ENCODE measurements at places on chromosomes 3 and 15. TPM values are rescaled to one million over a fixed set of nuclear protein-coding genes. Genes with fewer than 3 reads are reported as not detected.
A peak's percentile ranks its signal among the peaks of the same experiment; 100 is the strongest.

GRCh38 chr15:70345251-70346019, 247.7 kb upstream of the TLE3 start:
- H3K4me1 ChIP-seq, result peaks cover 11% of the 10 kb centered on the region
- H3K4me3 ChIP-seq, result no peak overlapping the region
- no peak for DNase-seq
- no peak overlapping the region for H3K27ac ChIP-seq
- no peaks in the 10 kb centered on the region for H3K27me3 ChIP-seq
- H3K36me3 ChIP-seq, result no peaks in the 10 kb centered on the region

- no peaks in the 10 kb centered on the region for H3K36me3 ChIP-seq
- H3K27me3 ChIP-seq, result peaks cover 18% of the 10 kb centered on the region
- peak; percentile 13 for DNase-seq
Measured at GRCh38 chr3:119352863-119353527, 58.8 kb downstream of the ARHGAP31 start.

GRCh38 chr15:65761210-65761926, 30.7 kb downstream of the DENND4A start:
- H3K27ac ChIP-seq, result no peak overlapping the region
- no peak for DNase-seq
- no peaks in the 10 kb centered on the region for H3K36me3 ChIP-seq
- peaks cover 3% of the 10 kb centered on the region for H3K4me1 ChIP-seq
- H3K4me3 ChIP-seq, result no peak overlapping the region
- H3K27me3 ChIP-seq, result no peaks in the 10 kb centered on the region

GRCh38 chr3:161305095-161305991, 66.0 kb downstream of the SPTSSB start:
- no peaks in the 10 kb centered on the region for H3K4me1 ChIP-seq
- H3K36me3 ChIP-seq, result no peaks in the 10 kb centered on the region
- H3K27me3 ChIP-seq, result no peaks in the 10 kb centered on the region
- no peak overlapping the region for H3K4me3 ChIP-seq

DNA sequence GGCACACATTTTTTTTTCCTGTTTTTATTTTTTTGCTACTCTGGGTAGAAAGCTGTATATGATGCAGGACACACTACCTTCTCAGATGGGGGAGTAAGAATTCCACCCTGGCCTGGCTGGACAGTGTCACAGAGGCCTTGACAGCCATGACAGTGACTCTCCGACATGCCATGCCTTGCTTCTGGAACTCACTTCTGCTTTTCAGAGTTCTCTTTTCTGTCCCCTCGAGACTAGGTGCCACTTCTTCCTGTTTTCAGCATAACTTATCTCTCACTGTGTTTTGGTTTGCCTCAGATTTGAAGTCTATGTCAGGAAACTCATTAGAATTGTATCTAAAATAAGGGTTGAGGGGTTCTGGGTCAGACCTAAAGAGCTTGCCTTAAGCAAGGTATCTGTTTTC, 69.1 kb upstream of the SEC13 start:
- H3K4me3 ChIP-seq, result no peak overlapping the region
- H3K27ac ChIP-seq, result no peak overlapping the region
- DNase-seq, result no peak
- H3K27me3 ChIP-seq, result peaks cover 97% of the 10 kb centered on the region
- H3K4me1 ChIP-seq, result no peaks in the 10 kb centered on the region
- no peaks in the 10 kb centered on the region for H3K36me3 ChIP-seq

- H3K4me1 ChIP-seq, result no peaks in the 10 kb centered on the region
- H3K36me3 ChIP-seq, result no peaks in the 10 kb centered on the region
- DNase-seq, result no peak
- H3K4me3 ChIP-seq, result no peak overlapping the region
- no peak overlapping the region for H3K27ac ChIP-seq
Measured at GRCh38 chr15:100951965-100952364, 32.8 kb downstream of the LRRK1 start.

- H3K36me3 ChIP-seq, result no peaks in the 10 kb centered on the region
- no peak overlapping the region for H3K4me3 ChIP-seq
- no peak for DNase-seq
- H3K27me3 ChIP-seq, result peaks cover 92% of the 10 kb centered on the region
- no peaks in the 10 kb centered on the region for H3K4me1 ChIP-seq
Measured at GRCh38 chr15:77864211-77865105, 213.1 kb downstream of the TBC1D2B start.

- H3K27ac ChIP-seq, result no peak overlapping the region
- H3K36me3 ChIP-seq, result no peaks in the 10 kb centered on the region
- H3K4me1 ChIP-seq, result no peaks in the 10 kb centered on the region
- H3K27me3 ChIP-seq, result no peaks in the 10 kb centered on the region
Measured at GRCh38 chr15:52540374-52541012, 11.8 kb upstream of the MYO5A start.

- peaks cover 10% of the 10 kb centered on the region for H3K36me3 ChIP-seq
- no peak overlapping the region for H3K4me3 ChIP-seq
- H3K27ac ChIP-seq, result no peak overlapping the region
Measured at GRCh38 chr15:66288093-66288492, 5.3 kb upstream of the DIS3L start.

- peaks cover 10% of the 10 kb centered on the region for H3K36me3 ChIP-seq
- no peak overlapping the region for H3K27ac ChIP-seq
- H3K4me3 ChIP-seq, result no peak overlapping the region
- no peak for DNase-seq
- no peaks in the 10 kb centered on the region for H3K27me3 ChIP-seq
- H3K4me1 ChIP-seq, result peaks cover 39% of the 10 kb centered on the region
Measured at GRCh38 chr3:183309276-183309675, 56.2 kb downstream of the B3GNT5 start.

- no peaks in the 10 kb centered on the region for H3K27me3 ChIP-seq
- H3K4me1 ChIP-seq, result peaks cover 16% of the 10 kb centered on the region
- no peak for DNase-seq
- H3K27ac ChIP-seq, result no peak overlapping the region
- peaks cover 66% of the 10 kb centered on the region for H3K36me3 ChIP-seq
- no peak overlapping the region for H3K4me3 ChIP-seq
Measured at GRCh38 chr3:143036557-143036956, 35.2 kb downstream of the U2SURP start.

- H3K4me1 ChIP-seq, result no peaks in the 10 kb centered on the region
- no peak overlapping the region for H3K27ac ChIP-seq
- DNase-seq, result no peak
Measured at GRCh38 chr3:164683489-164683888, 394.8 kb downstream of the SI start.

GRCh38 chr3:13160619-13161018, 87.4 kb upstream of the IQSEC1 start:
- no peaks in the 10 kb centered on the region for H3K36me3 ChIP-seq
- H3K27me3 ChIP-seq, result peaks cover 96% of the 10 kb centered on the region
- no peak overlapping the region for H3K27ac ChIP-seq

GRCh38 chr15:74610302-74610951, 5.2 kb upstream of the CLK3 start:
- peaks cover 74% of the 10 kb centered on the region for H3K27me3 ChIP-seq
- H3K4me3 ChIP-seq, result no peak overlapping the region
- no peak for DNase-seq

- peak; percentile 44 for DNase-seq
- H3K4me1 ChIP-seq, result peaks cover 18% of the 10 kb centered on the region
- no peak overlapping the region for H3K4me3 ChIP-seq
- H3K27ac ChIP-seq, result no peak overlapping the region
- peaks cover 12% of the 10 kb centered on the region for H3K36me3 ChIP-seq
- no peaks in the 10 kb centered on the region for H3K27me3 ChIP-seq
Measured at GRCh38 chr15:96358821-96359615, 28.5 kb downstream of the NR2F2 start.

DNA sequence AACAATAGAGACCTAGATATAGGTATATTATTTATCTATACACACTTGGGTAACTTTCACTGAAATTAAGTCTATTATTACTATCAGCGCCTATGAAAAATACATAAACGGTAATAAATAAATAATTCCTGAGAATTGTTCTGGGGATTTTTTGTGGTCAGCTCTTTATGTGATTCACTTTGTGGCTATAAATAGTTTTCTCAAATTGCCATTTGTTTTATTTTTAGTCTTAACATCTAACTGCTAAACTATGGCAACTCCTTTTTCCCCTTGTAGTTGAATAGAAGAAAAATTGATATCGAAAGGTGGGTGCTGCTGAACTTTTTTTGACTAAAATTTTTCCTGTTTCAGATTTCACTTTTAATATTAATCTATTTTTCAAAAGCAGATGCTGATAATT, 189.0 kb downstream of the VGLL3 start:
- DNase-seq, result no peak
- no peak overlapping the region for H3K27ac ChIP-seq
- no peaks in the 10 kb centered on the region for H3K36me3 ChIP-seq
- no peak overlapping the region for H3K4me3 ChIP-seq
- no peaks in the 10 kb centered on the region for H3K27me3 ChIP-seq
- H3K4me1 ChIP-seq, result no peaks in the 10 kb centered on the region

- no peak overlapping the region for H3K4me3 ChIP-seq
- no peak overlapping the region for H3K27ac ChIP-seq
- no peak for DNase-seq
Measured at GRCh38 chr15:100730129-100730528, 127.7 kb downstream of the ASB7 start.

- peaks cover 13% of the 10 kb centered on the region for H3K36me3 ChIP-seq
- no peak overlapping the region for H3K27ac ChIP-seq
- no peak for DNase-seq
- no peaks in the 10 kb centered on the region for H3K4me1 ChIP-seq
Measured at GRCh38 chr15:52154896-52155865, 36.0 kb downstream of the GNB5 start.

DNA sequence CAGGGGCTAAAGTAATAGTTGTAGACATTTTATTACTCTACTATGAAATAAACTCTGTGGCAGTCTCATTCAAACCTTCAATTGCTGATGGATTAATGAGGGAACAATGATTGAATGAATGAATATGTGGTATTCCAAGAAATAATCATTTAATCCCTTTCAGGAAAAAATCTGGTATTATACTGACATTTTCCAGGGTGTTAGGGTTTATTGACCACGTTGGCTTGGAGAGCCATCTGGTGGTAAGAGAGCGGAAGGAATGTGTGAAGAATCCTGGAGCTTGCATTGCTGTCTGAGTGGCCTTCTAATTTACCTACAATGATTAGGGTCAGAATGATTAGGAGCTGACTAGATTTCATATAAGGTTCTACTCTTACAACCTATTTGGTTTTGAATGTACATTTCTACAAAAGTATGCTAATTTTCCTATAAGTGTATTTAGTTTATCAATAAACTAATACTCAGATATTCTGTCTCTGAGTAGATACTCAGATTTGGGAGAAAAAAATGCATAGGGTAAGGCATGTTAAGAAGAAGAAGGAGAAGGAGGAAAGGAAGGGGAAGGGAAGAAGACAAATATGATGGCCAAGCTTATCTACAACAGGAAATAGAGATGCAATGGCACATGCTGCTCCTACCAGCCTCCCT, 249.9 kb downstream of the ROBO1 start:
- DNase-seq, result peak; percentile 41
- no peak overlapping the region for H3K4me3 ChIP-seq
- no peaks in the 10 kb centered on the region for H3K27me3 ChIP-seq
- H3K27ac ChIP-seq, result no peak overlapping the region
- no peaks in the 10 kb centered on the region for H3K36me3 ChIP-seq
- H3K4me1 ChIP-seq, result peaks cover 5% of the 10 kb centered on the region

- peaks cover 60% of the 10 kb centered on the region for H3K4me1 ChIP-seq
- H3K4me3 ChIP-seq, result no peak overlapping the region
- H3K27me3 ChIP-seq, result no peaks in the 10 kb centered on the region
- no peak overlapping the region for H3K27ac ChIP-seq
- DNase-seq, result no peak
- H3K36me3 ChIP-seq, result peaks cover 23% of the 10 kb centered on the region
Measured at GRCh38 chr15:75037685-75038084, 14.3 kb downstream of the PPCDC start.

DNA sequence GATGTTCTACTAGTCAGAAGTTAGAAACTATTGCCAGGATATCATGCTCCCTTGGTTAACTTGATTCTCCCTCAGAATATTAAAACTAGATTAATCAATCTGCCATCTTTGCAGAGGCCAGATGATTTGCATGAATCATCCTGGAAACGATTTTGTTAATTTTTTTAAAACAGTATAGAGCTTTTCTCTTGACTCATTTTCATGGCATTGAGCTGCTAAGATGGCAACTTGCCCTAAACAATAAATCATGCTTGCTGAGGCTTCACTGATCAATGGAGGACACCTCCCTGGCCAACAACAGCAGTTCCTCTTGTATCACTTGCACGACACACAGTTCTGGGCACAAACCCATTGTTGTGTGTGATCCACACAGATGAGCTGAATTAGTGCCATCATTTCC, 109.1 kb downstream of the COL6A6 start:
- DNase-seq, result no peak
- H3K4me1 ChIP-seq, result no peaks in the 10 kb centered on the region
- H3K4me3 ChIP-seq, result no peak overlapping the region
- H3K27ac ChIP-seq, result no peak overlapping the region
- H3K27me3 ChIP-seq, result peaks cover 50% of the 10 kb centered on the region

DNA sequence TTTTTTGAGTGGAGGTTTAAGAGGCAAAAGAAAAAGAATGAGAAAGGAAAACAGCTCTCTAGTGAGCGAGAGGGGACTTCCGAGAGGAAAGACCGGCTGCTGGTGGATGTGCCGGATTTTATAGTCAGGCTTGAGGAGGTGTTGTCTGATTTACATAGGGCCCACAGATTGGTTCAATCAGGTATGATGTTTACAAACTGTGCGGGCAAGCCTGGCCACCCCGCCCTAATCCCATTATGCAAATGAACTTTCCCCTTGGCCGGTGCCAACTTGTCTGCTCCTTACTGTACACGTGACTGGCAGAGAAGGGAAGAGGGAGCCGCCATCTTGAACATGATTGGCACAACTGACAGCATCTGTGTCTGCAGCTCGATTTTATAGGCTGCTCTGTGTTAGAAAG, 44.7 kb downstream of the FAM43A start:
- no peak overlapping the region for H3K4me3 ChIP-seq
- H3K36me3 ChIP-seq, result peaks cover 5% of the 10 kb centered on the region
- H3K4me1 ChIP-seq, result peaks cover 16% of the 10 kb centered on the region
- no peaks in the 10 kb centered on the region for H3K27me3 ChIP-seq

- no peak overlapping the region for H3K27ac ChIP-seq
- no peak for DNase-seq
- H3K4me1 ChIP-seq, result peaks cover 14% of the 10 kb centered on the region
- no peaks in the 10 kb centered on the region for H3K36me3 ChIP-seq
Measured at GRCh38 chr3:115915061-115915460, 291.8 kb downstream of the GAP43 start.

DNA sequence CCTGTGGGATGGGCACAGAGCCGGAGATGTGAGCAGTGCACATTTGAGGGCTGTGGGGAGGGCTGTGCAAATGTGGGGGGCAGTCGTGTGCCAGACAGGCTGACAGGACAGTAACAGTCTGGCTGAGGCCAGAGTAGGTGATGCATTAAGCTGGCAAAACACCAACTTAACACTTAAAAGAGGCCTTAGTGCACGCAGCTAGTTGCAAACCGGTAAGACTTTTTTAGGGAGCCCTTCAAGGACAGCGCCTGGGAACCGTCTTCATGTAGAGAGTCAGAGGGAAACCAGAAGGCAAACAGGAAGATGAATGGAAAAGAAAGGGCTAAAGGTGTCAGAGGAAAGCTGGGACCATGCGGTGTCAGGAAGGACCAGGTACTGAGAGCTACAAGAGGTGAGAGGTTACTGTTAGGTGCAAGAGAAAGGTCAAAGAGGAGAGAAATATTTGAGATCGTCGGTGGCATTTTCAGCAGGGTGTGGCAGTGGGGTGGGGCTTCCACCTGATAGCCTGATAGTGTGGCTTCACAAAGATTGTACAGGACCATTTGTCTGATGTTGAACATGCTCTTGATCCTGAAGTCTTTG, 30.0 kb upstream of the CHD2 start:
- H3K4me3 ChIP-seq, result peak overlapping the region; percentile 1
- H3K27me3 ChIP-seq, result no peaks in the 10 kb centered on the region
- H3K27ac ChIP-seq, result peak overlapping the region; percentile 1
- DNase-seq, result no peak
- H3K4me1 ChIP-seq, result peaks cover 19% of the 10 kb centered on the region

Gene UBE2E1
- 74.3 TPM for total RNA-seq

Gene HEG1
- 0.97 TPM for total RNA-seq

Gene CAMK1
- total RNA-seq, result 7.2 TPM

Gene ROBO2
- total RNA-seq, result not detected

Gene CCDC54
- total RNA-seq, result not detected

Gene COL6A6
- not detected for total RNA-seq

Gene PLA2G4E
- 0.09 TPM for total RNA-seq

Gene BUB1B
- total RNA-seq, result 39.0 TPM

All from Calu3 (cell line).